Body of pancreas (tissue), 4 donors: ENCODE measurements at places on chromosomes 2 and 18. TPM values are rescaled to one million over a fixed set of nuclear protein-coding genes. Genes with fewer than 3 reads are reported as not detected.

DNA sequence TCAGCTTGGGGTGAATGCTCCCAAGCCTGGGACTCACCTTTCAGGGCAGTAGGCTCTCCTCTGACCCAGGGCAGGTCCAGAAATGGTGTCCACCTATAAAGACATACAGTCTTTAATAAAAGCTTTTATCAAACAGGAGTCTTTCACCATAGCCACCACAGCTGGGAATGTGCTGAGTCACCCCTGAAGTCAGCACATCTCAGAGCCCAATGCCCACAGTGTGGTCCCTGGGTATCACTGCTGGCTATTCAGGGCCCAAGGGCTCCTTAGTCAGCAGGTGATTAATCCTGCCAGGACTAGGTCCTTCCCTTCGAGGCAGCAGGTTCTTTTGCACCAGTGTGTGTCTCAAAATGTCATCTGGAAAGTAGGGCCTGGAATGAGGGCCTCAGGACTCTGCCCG lies 181.9 kb downstream of the MEMO1 start:
- H3K4me1 ChIP-seq = no peaks in the 10 kb centered on the region
- H3K36me3 ChIP-seq = no peaks in the 10 kb centered on the region
- H3K27ac ChIP-seq = no peak overlapping the region
- H3K27me3 ChIP-seq = no peaks in the 10 kb centered on the region

DNA sequence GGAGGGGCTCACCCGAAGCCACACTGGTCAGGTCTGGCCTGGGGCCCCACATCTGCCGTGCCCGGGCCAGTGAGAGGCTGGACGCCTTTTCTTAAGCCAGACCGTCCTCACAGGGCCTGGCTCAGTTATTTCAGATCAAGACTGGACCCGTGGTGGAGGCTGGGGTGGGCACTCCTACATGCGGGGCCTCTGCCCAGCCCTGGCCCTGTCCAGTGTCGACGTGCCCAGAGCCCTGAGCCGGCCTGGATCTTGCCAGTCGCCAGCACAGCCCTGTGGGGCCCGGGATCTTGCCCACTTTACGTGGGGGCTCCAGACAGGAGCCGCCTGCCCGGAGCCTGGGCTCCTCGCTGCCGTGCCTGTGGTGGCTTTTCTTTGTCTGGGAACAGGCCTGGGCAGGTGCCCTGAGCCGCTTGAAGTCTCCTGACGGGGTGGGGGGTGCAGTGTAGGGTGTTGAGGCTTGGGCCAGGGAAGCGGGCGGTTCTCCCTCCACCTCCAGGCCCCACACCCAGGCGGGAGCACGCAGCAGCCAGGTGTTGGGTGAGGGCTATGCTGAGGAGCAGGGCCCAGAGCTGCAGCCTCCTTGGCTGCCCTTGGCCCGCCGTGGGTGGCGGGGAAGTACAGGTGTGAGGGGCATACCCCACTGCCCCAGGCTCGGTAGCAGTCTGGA lies 6.0 kb downstream of the GPC1 start:
- no peak overlapping the region for H3K27ac ChIP-seq
- peaks cover 24% of the 10 kb centered on the region for H3K4me1 ChIP-seq
- H3K36me3 ChIP-seq = no peaks in the 10 kb centered on the region
- DNase-seq = no peak
- H3K4me3 ChIP-seq = no peak overlapping the region
- no peaks in the 10 kb centered on the region for H3K27me3 ChIP-seq

DNA sequence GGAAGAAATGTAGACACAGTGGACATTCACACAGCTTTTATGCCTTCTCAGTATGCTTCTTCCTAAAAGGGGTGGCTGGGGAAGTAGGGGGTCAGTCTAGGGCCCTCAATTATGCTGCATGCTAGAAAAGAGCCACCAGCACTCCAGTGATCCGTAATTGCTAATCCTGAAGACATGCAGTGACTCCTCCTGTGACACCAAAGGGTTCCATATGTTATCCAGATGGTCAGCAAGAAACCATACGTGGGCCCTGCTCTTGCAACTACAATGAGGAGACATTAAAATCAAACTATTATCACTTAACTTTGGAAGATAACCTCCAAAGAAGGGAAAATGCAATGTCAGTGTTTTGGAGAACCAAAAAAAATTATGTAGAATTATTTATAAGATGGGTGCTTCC lies 143.4 kb upstream of the LYPD1 start:
- no peaks in the 10 kb centered on the region for H3K4me1 ChIP-seq
- H3K36me3 ChIP-seq = no peaks in the 10 kb centered on the region
- no peak for DNase-seq
- no peak overlapping the region for H3K4me3 ChIP-seq

DNA sequence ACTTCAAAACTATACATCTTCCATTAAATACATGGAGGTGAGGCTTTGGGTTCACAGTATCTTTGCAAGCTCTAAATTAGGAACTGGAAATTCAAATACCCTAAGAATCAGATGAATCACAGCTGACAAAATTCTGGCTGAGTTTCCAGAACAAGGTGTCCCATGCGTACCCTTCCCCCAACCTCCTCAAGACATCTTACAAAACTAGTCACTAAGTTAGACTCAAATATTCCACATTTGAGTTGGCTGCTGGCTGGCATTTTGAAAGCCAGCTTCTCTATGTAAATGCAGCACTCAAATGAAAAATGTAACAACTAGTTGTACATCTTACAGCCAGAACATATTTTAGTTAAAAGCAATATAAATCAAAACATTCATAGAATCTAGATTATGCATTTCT lies 131.0 kb upstream of the ARL5A start:
- no peak for DNase-seq
- no peaks in the 10 kb centered on the region for H3K36me3 ChIP-seq
- no peaks in the 10 kb centered on the region for H3K4me1 ChIP-seq
- H3K4me3 ChIP-seq = no peak overlapping the region
- no peaks in the 10 kb centered on the region for H3K27me3 ChIP-seq
- H3K27ac ChIP-seq = no peak overlapping the region

Gene HOXD12
- not detected for total RNA-seq

GRCh38 chr2:128357506-128358370 lies 39.1 kb upstream of the HS6ST1 start:
- no peak overlapping the region for H3K27ac ChIP-seq
- no peaks in the 10 kb centered on the region for H3K36me3 ChIP-seq
- H3K4me1 ChIP-seq = peaks cover 14% of the 10 kb centered on the region
- H3K4me3 ChIP-seq = no peak overlapping the region

Gene STON1
- 24.1 TPM for total RNA-seq

DNA sequence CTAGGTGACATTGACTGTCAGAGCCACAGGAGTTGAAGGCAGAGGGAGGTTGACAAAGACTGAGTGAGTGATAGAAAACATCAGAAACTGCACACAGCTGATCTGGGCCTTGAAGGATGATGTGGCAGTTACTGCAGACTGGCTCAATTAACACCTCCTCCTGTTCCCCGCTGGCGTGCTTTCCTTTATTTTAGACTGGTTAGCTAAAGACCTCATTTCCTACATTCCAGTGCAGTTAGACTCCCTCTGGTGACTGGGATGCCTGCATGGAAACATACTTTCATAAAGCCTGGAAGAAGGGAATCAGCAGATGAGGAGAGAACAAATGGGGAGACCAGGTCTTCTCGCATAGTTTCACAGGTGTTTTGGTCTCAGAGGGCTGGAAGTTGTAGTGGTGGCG lies 7.1 kb downstream of the TPGS2 start:
- no peak overlapping the region for H3K27ac ChIP-seq
- DNase-seq = no peak
- no peak overlapping the region for H3K4me3 ChIP-seq
- H3K4me1 ChIP-seq = peaks cover 34% of the 10 kb centered on the region

DNA sequence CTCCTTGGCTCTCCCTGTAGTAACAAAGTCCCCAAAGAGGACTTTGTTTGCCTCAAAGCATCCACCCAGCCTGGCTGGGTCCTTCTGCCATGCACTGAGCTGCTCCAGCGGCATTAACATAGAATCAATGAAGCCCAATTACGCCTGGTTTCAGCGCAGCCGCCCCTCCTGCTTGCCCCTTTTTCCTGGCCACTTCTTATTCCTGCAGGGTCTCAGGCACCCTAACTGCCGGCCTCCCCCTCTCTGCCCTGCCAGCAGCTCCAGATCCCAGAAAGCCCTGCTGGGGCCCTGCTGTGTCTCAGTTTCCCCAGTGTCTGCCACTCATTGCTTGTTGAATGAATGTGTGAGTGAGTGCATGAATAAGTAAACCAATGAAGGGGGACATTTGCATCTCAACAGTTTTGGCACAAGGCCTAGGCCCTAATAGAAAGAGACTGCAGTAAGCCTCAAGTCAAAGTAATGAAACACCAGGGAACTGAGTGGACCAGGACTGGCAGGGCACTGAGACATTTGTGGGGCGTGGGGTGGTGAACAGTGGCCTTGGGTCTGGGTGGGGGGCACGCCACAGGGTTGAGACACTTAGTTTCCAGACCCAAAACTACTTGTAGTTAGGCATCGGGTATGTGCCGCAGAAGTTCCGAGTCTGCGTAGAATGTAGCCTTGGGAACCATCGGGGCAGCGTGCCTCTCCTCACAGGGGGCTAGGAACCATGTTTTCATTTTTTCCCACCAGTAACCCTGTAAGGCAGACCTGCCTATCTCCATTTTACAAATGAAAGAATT lies 60.6 kb downstream of the SMAD7 start:
- no peak for DNase-seq
- no peaks in the 10 kb centered on the region for H3K36me3 ChIP-seq
- H3K27ac ChIP-seq = no peak overlapping the region
- no peaks in the 10 kb centered on the region for H3K27me3 ChIP-seq

- no peaks in the 10 kb centered on the region for H3K36me3 ChIP-seq
- H3K27me3 ChIP-seq = no peaks in the 10 kb centered on the region
- H3K4me1 ChIP-seq = no peaks in the 10 kb centered on the region
- no peak overlapping the region for H3K27ac ChIP-seq
- H3K4me3 ChIP-seq = no peak overlapping the region
- no peak for DNase-seq
Measured at GRCh38 chr2:206208900-206209299, 49.2 kb downstream of the EEF1B2 start.

- H3K27me3 ChIP-seq = no peaks in the 10 kb centered on the region
- peaks cover 20% of the 10 kb centered on the region for H3K4me1 ChIP-seq
- no peak overlapping the region for H3K4me3 ChIP-seq
- H3K27ac ChIP-seq = no peak overlapping the region
Measured at GRCh38 chr18:10235661-10235952, 218.8 kb upstream of the APCDD1 start.

Gene FAM237A
- total RNA-seq = not detected

Gene CTDSP1
- total RNA-seq = 98.9 TPM

Gene ALPI
- total RNA-seq = not detected

Gene RBKS
- 7.6 TPM for total RNA-seq

DNA sequence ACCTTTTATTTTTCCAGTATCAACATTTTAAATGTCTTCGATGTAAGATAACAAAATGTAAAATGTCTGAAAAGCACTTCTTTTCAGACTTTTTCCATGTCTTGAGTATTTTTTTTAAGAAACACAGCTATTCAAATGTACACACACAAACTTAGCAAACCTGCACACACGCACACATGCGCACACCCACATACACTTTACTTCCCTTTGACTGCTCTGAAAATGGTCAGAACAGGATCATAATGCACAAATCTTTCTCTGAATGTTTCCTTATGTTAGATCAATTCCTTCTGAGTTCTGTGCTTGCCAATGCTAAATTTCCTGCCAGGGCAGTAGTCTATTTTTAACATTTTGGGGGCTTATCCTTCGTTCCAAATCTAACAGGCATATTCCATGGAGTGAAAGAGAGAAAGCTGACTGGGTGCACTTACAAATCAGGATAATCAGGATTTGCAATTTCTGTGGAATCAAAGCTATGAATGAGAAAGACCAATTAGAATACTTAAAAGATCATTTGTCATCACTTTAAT lies 136.3 kb downstream of the ZEB2 start:
- H3K4me1 ChIP-seq = no peaks in the 10 kb centered on the region
- no peaks in the 10 kb centered on the region for H3K27me3 ChIP-seq
- no peak for DNase-seq
- no peaks in the 10 kb centered on the region for H3K36me3 ChIP-seq
- H3K4me3 ChIP-seq = no peak overlapping the region
- H3K27ac ChIP-seq = no peak overlapping the region
